Activated T-helper 2 cell treated with anti-CD3 and anti-CD28 coated beads, Interferon-gamma antibody, Interleukin-2, Interleukin-4, amounts not matched to agents 10 μg/mL and 5 μg/mL and 100 μg/mL, durations not matched to agents 14 hours and 24 hours and 36 hours (primary cell): ENCODE measurements at places on chromosomes 5 and 9.

- DNase-seq, result no peak
These were observed 4.0 kb downstream of the MYOZ3 start for GRCh38 chr5:150665044-150665443.

- no peak for DNase-seq
These were observed 139.6 kb downstream of the GLIS3 start for GRCh38 chr9:4160249-4160648.

GRCh38 chr5:178242416-178242815, 9.8 kb upstream of the PHYKPL start:
- DNase-seq, result no peak

DNA sequence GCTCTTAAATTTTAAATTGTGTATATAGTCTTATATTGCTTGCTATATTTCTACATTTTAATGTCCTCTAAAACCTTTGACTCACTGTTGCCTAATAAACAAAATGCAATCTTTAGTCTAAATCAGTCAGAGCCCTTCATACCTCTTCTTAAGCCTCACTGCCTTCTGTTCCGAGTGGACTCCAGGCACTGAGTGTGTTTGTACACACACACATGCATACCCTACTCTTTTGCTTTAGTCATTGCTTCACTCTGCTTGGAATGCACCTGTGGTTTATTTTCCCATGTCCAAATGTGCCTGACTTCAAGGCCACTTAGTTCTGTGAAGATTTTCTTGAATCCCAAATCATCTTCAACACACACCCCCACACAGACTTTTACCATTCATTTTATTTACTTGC, 60.9 kb downstream of the SLC12A2 start:
- no peak for DNase-seq

DNA sequence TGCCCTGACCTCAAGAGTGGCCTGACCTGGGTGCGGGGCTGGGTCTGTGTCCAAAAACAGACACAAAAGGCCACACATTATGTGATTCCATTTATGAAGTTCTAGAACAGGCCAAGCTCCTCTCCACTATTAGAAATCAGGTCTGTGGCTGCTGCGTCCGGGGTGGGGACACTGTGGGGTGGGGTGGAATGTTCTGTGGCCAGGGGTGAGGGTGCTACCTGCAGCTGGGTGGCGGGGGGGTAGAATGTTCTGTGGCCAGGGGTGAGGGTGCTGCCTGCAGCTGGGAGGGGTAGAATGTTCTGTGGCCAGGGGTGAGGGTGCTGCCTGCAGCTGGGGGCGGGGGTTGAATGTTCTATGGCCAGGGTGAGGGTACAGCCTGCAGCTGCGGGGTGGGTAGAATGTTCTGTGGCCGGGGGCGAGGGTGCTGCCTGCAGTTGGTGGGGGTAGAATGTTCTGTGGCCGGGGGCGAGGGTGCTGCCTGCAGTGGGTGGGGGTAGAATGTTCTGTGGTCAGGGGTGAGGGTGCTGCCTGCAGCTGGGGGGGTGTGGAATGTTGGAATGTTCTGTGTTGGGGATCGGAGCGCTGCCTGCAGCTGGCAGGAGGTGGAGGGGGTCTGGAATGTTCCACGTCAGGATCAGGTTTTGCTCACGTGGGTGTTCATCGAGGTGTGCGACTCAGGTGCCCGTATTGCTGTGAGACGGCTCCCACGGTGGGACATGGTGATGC, 8.3 kb downstream of the LCN12 start:
- DNase-seq, result no peak

- DNase-seq, result no peak
These were observed 128.4 kb upstream of the DMRT1 start for GRCh38 chr9:713091-713490.

DNA sequence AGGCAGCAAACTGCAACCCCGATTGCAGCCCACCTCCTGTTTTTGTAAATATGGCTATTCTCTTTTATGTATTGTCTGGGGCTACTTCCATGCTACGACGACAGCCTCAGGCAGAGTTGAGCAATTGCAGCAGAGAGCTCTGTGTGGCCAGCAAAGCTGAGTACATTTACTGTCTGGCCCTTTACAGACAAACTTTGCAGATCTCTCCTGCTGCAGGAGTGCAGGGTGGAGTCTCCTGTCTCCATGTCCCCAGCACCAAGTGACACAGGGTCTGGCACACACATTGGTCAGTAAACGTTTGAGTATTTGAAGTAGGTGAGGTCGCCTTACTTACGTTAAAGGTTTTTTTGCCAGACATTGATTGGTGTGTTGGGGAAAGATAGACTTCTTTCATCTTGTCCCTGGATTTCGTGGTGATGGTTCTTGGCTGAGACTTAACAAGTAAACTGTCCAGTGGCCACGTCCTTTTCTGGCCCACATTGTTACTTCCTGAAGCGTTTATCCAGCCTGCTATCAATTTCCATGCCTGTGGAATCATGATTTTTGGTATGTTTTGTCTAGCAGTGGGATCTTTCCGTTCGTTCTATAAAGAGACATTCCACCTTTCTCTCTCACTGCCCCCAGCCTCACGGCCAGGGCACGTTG, 27.2 kb downstream of the PRRC2B start:
- DNase-seq, result no peak

DNA sequence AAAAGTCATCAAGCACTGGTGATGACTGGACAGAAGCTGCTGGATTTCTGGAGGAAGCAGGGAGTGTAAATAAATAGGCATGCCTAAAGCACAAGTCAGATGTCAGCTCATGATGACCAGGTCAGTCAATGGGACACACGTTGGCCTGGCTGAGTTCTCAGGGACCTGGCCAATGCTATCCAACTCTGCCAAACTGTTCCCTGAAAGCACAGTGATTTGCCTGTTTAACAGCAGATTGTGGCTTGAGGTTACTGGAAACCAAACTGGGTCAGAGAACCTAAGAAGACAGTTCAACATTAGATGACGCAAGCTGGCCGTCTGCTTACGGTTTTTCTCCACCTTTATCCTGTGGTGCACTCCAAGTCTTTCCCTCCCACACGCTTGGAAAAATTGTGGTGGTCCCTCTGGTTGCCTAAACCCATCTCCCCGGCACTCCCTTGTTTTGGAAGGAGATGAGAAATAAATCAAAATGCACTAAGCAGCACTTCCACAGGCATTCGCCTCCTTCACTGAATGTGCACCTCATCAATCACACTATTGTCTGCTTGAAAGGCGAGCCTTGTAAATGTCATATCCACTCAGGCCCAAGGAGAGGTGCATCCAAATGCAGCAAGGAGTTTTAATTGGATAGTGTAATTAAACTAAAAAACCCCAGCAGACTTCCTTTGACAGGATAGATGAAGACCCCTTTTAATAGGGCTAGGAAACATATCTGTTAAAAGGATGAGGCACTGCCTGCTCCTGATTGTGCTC, 199.4 kb downstream of the GAPVD1 start:
- DNase-seq, result no peak

- DNase-seq, result no peak
These were observed 23.8 kb upstream of the FBP1 start for GRCh38 chr9:94663140-94663539.

GRCh38 chr5:17413691-17414090, 84.3 kb upstream of the TAF11L2 start:
- no peak for DNase-seq

DNA sequence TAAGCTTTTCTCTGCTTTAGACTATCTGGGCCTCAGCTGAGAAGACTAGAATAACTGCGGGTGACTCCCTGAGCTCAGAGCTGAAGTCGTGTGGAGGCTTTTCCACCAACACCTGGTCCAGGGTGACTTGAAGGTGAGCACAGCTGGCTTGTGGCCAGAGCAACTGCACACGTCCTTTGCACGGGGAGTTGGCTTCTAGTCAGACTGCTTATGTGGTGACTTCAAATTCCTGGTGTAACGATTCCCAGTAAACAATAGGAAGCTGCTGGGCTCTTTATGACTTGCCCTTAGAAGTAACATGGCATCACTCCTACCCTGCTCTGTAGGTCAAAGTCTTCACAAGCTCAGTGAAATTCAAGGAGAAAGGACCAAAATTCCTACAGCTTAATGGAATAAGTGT, 800.6 kb upstream of the CDH6 start:
- no peak for DNase-seq

DNA sequence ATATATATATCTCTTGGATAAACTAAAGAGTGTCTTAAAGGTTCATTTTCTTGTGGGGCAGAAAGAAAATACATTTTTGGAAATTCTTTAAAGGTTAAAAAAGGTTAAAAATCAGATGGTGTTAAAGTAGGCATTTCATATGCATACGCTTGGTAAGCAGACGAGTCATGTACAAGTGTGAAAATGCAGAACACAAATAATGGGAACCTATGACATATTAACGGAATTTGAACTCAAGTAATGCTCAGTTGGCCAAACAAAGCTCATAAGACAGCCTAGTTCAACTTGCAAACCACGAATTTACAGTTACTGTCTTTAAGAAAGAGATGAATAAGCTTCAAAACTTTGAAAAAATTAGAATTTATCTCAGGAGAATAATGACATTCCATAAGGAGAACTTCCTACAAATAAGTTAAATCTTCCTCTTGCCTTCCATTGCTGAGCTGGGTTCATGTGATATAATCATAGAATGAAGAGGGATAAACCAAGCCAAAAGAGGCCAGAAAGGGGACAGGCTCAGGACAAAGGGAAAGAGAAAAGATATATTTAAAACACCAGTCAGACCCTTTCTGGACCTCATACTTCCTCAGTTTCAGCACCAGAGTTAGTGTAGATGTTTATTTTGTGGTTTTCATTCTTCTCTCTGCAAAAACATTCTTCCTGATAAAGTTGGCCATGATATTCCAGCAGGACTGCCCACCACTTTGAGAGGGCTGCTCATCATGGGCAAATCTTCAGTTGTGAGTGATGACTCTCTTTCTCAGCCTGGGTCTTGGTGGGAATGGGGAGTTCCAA, 256.7 kb upstream of the CD180 start:
- DNase-seq, result no peak

DNA sequence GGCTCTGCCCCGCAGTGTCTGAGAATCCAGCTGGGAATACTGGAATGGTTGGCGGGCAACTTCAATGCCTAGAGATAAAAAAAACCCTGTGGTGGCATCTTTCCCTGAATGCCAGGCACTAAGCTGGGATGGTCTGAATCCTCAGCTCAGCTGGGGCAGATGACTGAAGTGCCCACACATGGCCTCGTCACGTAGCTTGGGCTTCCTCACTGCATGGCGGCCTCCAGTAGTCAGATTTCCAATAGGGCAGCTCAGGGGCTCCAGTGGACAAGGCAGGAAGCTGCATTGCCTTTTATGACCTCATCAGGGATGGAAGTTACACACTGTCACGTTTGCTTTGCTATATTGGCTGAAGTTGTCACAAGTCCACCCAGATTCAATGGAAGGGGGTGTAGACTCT, 24.3 kb upstream of the FUBP3 start:
- DNase-seq, result no peak

DNA sequence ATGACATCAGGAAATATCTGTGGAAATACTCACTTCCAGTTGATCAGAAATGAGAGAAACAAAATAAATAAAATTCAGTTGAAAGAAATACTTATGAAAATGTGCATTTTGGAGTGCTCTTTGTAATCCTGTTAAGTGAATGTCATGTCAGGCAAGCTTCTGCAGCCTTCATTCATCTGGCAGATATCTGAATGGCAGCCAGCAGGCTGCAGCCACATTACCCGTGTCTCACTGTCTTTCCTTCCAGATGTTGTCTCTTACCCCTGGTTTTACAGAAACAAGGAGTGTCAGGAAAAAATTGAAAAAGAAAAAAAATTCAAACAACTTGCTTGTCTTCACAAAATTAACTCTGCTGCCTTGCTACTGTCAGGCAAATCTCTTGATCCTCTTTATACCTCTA, 445.0 kb upstream of the RIOK2 start:
- no peak for DNase-seq

GRCh38 chr9:136631038-136632000, 31.4 kb upstream of the EGFL7 start:
- peak; percentile 68 for DNase-seq

DNA sequence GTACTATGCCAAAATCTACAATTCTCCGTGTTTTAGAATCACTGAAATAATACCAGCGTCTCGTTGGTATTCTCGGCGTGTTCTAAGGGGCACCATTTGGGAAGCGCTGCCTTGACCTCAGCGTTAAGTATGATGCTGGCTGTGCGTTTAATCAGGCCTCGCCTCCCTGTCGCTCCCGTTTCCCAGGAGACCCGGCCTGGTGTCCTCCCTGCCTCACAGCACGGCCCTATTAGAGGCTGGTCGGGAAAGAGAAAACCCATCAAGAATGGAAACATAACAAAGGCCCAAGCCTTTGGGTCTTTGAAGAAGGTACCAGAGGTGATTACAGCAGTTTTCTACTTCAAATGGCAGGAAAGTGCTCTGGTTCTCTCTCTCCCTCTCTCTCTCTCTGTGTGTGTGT, 30.0 kb downstream of the GFPT2 start:
- no peak for DNase-seq

- no peak for DNase-seq
These were observed 23.0 kb downstream of the SV2C start for GRCh38 chr5:76106149-76106548.

- DNase-seq, result no peak
These were observed 33.7 kb downstream of the CAMK2A start for GRCh38 chr5:150255659-150256409.

GRCh38 chr5:166163996-166164610, 2127.3 kb upstream of the WWC1 start:
- no peak for DNase-seq

DNA sequence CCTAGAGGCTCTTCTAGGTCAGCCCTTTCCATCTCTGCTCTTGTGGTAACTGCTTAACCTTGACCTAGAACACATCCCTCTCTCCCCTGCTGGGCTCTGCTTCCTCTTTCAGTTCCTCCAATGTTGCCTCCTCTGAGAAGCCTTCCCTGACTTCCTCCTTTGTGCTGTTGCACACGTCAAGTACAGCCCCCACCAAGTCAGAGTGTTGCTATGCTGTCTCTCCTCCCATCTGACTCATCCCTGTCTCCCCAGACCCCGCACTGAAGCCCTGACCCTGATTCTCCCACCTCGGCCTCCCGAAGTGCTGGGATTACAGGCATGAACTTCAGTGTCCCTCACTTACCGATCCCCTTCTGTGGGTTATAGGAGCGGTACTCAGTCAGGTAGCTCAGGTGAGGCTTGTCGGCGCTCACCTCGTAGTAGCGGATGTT, 10.4 kb upstream of the TRIM14 start:
- no peak for DNase-seq

DNA sequence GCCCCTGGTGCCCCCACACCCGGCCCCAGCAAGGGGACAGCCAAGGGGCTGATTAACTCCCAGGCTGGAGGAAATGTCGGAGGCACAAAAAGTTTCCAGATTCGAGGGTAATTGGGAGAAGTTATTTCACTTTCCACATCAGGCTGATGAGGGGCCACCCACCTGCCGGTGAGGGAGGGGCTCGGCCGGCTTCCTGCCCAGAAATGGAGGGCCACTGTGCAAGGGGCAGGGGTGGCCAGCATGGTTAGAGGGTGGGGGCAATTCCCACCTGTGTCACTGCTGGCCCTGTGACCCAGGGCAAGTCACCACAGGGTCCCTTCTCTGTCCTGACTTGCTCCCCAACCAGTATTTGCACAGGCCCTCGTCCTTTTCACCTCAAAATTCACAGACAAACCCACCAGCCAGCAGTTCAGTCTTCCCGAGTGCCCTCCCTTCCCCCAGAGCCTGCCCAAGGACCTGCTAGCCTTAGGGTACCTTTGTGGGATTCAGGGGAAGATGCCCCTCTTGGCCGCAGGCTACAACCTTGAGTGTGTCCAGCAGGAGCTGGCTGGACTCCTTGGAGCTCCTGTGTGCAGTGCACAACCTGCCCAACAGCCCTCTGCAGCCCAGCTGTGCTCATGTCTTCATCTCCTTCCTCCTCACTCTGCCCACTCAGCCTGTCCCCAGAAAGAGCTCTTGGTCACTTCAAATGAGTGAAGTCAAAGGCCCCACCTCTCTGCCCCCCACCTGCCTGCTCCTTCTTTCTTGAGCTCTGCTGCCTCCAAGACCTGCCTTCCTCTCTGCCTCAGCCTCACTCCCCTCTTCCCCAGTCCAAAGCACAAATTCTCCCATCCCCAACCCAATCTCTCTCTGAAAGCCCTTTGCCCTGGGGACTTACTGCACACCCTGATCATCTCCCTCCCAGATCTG, 130.5 kb downstream of the BARX1 start:
- DNase-seq, result no peak
